Stimulated activated CD4-positive, alpha-beta T cell treated with anti-CD3 and anti-CD28 coated beads, Interleukin-1b, Interleukin-23, amount 100 ng/mL, for 1 hour (primary cell): ENCODE measurements at places on chromosomes 6 and 20.
A peak's percentile ranks its signal among the peaks of the same experiment; 100 is the strongest.

GRCh38 chr6:96844530-96844929 lies 7.3 kb upstream of the GPR63 start:
- DNase-seq: no peak

DNA sequence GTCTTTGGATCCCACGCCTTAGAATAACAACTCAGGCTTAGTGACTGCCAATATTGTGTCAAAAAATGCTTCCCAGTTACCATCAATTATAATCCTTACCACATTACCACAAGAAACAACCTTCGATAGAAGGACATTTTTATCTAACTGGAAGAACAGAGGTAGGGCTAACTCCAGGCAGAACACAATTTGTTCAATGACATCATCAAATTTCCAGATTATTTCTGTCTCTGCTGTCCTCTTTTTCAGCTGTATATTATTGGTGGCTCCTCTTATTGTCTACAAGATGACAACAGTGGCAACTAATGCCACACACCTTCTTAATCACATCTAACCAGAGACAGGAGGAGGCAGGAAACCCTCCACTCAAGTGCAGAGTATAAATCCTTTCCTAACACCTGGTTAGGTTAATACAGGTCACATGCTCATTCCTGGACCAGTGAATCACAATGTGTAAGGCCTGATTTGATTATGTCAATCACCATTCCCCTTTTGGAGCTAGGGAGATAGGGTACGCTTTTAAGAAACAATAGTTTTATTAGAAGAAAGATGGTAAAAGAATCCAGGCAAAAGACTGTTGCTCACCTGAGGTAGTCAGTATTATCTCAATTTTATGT lies 18.0 kb downstream of the KHDC1L start:
- DNase-seq: no peak

DNA sequence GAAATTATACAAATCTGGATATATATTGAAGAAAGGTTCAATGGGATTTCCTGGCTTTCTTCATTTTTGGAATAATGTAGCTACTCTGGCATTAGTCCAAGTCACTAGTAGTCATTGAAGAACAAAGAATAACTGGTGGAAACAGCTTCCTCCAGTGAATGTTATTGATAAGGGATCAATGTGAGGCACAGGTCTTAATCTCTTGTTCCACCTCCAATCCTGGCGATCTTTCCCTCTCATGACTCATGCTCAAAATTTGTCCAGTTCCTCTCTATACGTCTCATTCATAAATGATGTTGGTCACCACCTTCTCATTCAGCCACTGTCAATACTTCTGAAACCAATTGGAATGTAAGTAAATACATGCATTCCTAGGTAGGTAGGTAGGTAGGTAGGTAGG lies 185.0 kb upstream of the BMP2 start:
- DNase-seq: no peak

DNA sequence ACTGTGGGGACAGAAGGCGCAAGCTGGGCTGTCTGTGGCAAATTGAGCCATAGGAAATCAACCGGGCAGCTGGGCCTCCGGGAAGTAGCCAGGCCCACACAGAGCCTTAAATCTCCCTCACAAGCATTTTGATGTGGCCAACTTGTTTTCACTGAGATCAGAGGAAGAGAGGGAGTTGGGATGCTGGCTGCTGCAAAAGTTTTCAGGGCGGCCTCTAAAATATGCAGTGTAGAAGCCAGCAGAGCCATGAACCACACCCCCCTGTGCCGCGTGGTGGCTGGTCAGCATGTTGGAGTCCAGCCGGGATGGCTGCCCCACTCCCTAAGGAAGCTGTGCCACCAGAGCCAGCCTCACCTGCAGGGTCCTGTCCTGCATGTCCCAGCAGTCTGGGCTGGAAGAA lies 167.4 kb downstream of the CDC5L start:
- no peak for DNase-seq

GRCh38 chr6:79212859-79213258 lies 21.6 kb downstream of the HMGN3 start:
- no peak for DNase-seq

- peak; percentile 16 for DNase-seq
These were observed 238.9 kb downstream of the ERMARD start for GRCh38 chr6:169990095-169991030.
